Stomach (tissue), 19 donors: ENCODE measurements at places on chromosomes 1 and 21. TPM values are rescaled to one million over a fixed set of nuclear protein-coding genes. Genes with fewer than 3 reads are reported as not detected.

C1QB gene
- 74.4 TPM for total RNA-seq

CD2 gene
- total RNA-seq: 2.9 TPM

POTED gene
- not detected for total RNA-seq

OR2G6 gene
- not detected for total RNA-seq

GSTM5 gene
- 35.6 TPM for total RNA-seq

PLA2G2C gene
- not detected for total RNA-seq

CAMK2N1 gene
- 13.0 TPM for total RNA-seq

FAM72A gene
- total RNA-seq: 1.0 TPM

HES2 gene
- 231 TPM for total RNA-seq

FAM72C gene
- not detected for total RNA-seq

INKA2 gene
- 4.7 TPM for total RNA-seq

NR1I3 gene
- total RNA-seq: 0.55 TPM

- H3K4me3 ChIP-seq: no peak overlapping the region
- no peaks in the 10 kb centered on the region for H3K4me1 ChIP-seq
- no peaks in the 10 kb centered on the region for H3K27me3 ChIP-seq
- H3K36me3 ChIP-seq: peaks cover 47% of the 10 kb centered on the region
These were observed 39.6 kb downstream of the PRDM15 start for GRCh38 chr21:41839387-41840000.

DNA sequence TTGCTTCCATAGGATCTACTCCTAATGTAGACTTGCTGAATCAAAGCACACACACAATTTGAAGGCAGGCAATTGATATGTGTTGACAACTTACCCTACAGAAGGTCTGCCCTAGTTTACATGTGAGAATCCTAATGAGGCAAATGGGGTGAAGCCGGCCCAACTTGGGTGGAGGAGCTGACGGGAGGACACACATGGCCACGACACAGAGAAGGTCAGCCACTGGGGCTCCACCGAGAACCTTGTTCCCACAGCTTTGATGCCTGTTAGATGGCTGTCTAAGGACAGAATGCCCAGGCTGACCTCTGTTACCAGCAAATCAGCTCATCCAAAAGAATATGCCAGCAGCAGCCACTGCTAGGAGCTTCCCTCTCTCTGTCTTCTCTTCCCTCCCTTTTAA, 1.5 kb upstream of the PLA2G2D start:
- peaks cover 34% of the 10 kb centered on the region for H3K27me3 ChIP-seq
- H3K36me3 ChIP-seq: no peaks in the 10 kb centered on the region
- H3K4me3 ChIP-seq: no peak overlapping the region

DNA sequence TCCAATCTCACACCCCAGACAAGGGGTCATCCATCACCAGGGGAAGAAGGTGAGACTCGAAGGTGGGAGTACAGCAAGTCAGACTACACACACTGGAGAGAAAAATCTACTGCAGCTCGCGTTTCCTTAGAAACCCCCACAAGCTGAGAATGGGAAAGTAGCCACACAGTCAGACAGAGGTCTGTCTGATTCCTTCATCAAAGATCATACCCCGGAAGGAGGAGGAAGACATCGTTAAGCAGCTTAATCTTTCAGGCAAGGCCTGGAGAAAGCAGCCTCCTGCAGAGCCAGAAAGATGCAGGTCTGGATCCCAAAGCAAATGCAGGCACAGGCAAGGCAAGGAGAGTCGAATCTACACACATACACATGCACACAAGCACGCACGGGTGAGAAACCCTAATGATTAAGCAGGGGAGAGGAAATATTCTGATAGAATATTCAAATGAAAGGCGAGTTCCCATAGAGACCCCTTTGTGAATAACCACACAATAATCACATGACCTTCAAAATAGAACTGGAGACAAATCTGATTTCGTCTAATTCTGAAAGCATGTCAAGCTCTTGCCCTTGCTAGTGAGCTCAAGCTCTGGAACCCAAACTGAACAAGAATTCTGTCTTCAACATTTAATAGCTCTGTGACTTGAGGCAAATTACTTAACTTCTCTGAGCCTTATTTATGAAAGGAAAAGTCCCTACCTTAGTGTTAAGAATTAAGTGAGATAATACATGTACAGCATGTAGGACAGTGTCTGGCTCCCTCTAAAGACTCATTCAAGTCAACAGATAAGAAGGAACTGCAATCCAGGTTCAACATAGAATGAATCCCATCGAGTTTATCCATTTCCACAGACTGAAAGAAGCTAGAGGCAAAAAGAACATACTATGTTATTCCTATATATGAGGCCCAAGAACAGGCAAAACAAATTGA, 387.8 kb downstream of the OMA1 start:
- H3K4me1 ChIP-seq: peaks cover 8% of the 10 kb centered on the region
- no peak overlapping the region for H3K27ac ChIP-seq
- no peaks in the 10 kb centered on the region for H3K36me3 ChIP-seq
- H3K27me3 ChIP-seq: no peaks in the 10 kb centered on the region
- H3K4me3 ChIP-seq: no peak overlapping the region

DNA sequence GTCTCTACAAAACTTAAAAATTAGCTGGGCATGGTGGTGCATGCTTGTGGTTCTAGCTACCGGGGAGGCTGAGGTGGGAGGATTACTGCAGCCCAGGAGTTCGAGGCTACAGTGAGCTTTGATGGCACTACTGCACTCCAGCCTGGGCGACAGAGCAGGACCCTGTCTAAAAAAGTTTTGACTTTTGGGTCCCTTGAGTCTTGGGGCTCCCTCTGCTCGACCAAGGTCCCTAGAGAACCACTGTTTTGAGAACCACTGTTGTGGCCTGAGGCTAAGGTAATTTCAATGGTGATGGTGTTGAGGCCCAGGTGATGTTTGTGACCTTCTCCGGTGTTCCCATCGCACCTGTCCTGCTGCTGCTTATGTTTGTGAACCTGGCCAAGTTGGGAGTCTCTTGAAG, 3.1 kb upstream of the CAMTA1 start:
- H3K4me1 ChIP-seq: peaks cover 8% of the 10 kb centered on the region
- DNase-seq: no peak
- H3K27ac ChIP-seq: no peak overlapping the region
- no peaks in the 10 kb centered on the region for H3K36me3 ChIP-seq

DNA sequence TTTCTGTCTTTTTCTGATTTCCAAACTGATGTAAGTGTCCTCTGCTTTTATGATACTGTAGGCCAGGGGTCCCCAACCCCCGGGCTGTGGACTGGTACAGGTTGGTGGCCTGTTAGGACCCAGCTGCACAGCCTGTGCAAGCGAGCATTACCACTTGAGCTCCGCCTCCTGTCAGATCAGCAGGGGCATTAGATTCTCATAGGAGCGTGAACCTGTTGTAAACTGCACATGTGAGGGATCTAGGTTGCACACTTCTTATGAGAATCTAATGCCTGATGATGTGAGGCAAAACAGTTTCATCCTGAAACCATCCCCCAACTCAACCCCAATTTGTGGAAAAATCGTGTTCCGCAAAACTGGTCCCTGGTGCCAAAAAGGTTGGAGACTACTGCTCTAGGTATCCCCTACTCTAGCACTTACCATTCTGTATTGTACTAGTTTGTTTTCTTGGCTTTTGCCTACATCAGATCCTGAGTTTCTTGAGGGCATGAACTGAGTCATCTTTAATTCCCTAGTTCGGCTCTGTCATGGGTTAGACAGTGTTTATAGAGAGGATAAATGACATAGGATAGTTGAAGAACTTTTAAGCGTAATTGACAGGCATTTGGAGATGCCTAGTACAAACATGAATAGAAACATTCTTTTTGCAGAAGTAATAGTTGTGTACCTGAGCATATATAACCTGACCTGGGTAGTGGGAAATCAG, 4.1 kb downstream of the ABCD3 start:
- H3K4me3 ChIP-seq: no peak overlapping the region
- H3K27me3 ChIP-seq: no peaks in the 10 kb centered on the region
- no peak overlapping the region for H3K27ac ChIP-seq
- H3K4me1 ChIP-seq: peaks cover 85% of the 10 kb centered on the region
- no peak for DNase-seq
- no peaks in the 10 kb centered on the region for H3K36me3 ChIP-seq

DNA sequence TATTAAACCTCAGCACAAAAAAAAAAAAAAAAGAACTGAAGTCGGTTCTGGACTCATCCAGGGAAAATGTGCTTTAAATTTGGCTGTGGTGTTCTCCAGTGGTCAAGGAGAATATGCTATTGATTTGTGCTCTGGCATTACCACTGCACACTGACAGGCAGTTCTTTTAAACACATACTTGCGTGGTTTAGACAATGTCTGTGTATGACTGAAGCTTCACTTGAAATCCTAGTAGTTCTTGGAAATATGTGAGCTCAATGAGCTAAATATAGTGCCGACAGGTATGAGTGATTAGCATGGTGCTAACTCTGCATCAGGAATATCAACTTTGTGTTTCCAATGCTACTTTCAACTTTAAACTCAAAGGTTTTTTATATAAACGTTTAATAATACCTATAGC, 415.6 kb downstream of the SMYD3 start:
- H3K4me3 ChIP-seq: no peak overlapping the region
- H3K4me1 ChIP-seq: no peaks in the 10 kb centered on the region
- no peaks in the 10 kb centered on the region for H3K36me3 ChIP-seq
- no peaks in the 10 kb centered on the region for H3K27me3 ChIP-seq
- H3K27ac ChIP-seq: no peak overlapping the region
- no peak for DNase-seq

DNA sequence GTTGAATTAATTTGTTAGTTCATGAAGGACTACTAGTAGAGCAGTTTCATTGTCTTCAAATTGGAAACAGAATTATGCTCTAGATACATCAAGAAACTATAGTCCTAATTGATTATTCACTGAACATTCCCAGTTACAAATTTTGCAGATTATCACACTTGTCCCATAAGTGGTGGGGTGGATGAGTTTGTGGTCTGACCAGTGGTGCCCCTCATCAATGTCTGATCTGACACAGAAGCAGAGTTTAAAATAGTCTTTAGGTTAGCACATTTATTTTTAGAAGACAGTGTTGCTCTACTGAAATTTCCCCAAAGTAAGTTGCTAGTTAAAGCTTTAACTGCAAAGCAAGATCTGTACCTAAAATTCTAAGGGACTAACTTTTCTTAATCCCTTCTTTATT, 42.9 kb downstream of the INKA2 start:
- DNase-seq: no peak
- H3K36me3 ChIP-seq: peaks cover 92% of the 10 kb centered on the region
- no peak overlapping the region for H3K27ac ChIP-seq
- no peak overlapping the region for H3K4me3 ChIP-seq
- H3K27me3 ChIP-seq: no peaks in the 10 kb centered on the region

GRCh38 chr1:77744576-77744975, 15.1 kb downstream of the USP33 start:
- DNase-seq: no peak
- H3K27me3 ChIP-seq: no peaks in the 10 kb centered on the region

GRCh38 chr1:204941421-204942338, 71.0 kb downstream of the NFASC start:
- no peak overlapping the region for H3K27ac ChIP-seq
- H3K4me3 ChIP-seq: no peak overlapping the region
- H3K27me3 ChIP-seq: no peaks in the 10 kb centered on the region
- H3K4me1 ChIP-seq: no peaks in the 10 kb centered on the region
- DNase-seq: peak; percentile 71
- no peaks in the 10 kb centered on the region for H3K36me3 ChIP-seq

DNA sequence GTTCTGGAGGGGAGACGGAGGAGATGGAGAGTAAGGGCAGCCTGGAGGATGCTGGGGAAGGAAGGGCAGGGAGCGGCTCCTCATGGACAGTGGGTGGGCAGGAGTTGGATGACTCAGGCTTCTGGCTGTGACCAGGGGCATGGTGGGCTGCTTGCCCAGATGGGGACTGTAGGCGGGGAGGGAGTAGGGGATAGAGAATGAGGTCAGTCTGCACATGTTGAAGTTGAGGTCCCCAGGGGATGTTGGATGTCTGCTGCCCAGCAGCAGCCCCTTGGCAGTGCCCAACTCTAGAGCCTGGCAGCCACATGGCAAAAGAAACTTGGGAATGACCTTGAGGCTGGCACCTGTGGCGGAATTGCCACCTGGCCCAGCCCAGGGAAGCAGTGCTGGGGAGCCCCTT, 6.4 kb downstream of the SELENON start:
- peaks cover 47% of the 10 kb centered on the region for H3K36me3 ChIP-seq
- no peak overlapping the region for H3K4me3 ChIP-seq
- DNase-seq: no peak
- H3K4me1 ChIP-seq: peaks cover 21% of the 10 kb centered on the region

DNA sequence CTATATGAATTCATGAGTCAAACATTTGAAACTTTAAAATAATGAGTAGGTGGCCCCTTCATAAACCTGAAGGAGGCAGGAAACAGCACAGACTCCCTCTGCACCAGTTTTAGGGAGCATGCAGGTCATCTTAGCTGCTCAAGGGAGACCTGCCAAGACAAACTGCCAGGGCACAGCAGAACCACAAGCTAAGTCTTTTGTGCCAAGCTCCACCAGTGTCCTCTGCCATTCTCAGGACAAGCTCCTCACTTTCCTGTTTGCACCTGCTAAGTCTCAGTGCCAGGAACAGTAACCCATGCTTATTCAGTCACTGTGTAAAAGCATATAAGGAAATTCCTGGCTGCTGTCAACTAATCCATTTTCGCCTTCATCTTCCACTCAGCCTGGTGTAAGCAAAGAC, 368.9 kb downstream of the SEC16B start:
- H3K27ac ChIP-seq: no peak overlapping the region
- no peaks in the 10 kb centered on the region for H3K27me3 ChIP-seq
- no peaks in the 10 kb centered on the region for H3K36me3 ChIP-seq
- H3K4me3 ChIP-seq: no peak overlapping the region

DNA sequence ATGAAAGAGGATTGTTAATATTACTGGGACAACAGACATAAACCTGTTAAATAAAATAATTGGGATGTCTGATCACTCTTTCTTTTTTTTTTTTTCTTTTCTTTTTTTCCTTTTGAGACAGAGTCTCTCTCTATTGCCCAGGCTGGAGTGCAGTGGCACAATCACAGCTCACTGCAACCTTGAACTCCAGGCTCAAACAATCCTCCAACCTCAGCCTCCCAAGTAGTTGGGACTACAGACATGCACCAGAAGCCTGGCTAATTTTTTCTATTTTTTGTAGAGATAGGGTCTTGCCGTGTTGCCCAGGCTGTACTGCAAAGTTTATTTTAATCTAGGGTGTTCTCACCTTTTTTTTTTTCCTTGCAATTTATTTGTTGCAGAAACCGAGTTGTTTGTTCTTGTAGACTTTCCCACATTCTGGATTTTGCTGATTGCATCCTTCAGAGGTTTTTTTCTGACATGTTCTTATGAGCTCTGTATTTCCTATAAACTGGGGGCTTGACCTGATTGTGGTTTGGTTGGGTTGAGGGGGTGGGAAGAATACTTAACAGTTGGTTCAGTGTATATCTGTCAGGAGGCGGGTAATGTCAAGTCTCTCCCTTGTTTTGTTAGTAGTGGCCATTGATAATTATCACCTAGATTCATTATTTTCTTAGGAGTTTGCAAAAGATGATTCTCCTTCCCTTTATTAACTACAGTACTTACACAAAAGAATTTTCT, 125.2 kb downstream of the MAST2 start:
- H3K27ac ChIP-seq: no peak overlapping the region
- DNase-seq: no peak
- H3K36me3 ChIP-seq: no peaks in the 10 kb centered on the region
- H3K27me3 ChIP-seq: no peaks in the 10 kb centered on the region
- H3K4me3 ChIP-seq: no peak overlapping the region
- peaks cover 8% of the 10 kb centered on the region for H3K4me1 ChIP-seq
